ENCODE measurements at places on chromosomes 16 and 17.

- DNase-seq = no peak
Observed at GRCh38 chr17:61744804-61745203, 118.5 kb downstream of the BRIP1 start.

DNA sequence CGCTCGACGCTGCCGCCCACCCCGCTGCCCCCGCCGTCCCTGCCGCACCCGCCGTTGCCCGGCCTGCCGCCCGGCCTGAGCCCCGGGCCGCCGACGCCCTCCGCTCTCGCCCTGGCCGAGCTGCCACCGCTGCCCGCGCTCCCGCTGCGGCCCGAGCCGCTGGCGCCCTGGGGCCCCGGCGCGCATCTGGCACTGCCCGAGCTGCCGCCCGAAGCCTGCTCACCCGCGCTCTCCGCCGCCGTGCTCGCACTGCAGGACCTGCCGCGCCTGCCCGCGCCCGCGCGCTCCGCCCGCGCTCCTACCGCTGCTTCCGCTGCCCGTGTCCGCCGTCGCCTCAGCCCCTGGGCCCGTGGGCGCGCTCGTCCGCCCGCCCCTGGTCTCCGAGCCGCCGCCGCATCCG is 8.4 kb upstream of the CLDN9 start:
- DNase-seq = no peak

- peak; percentile 21 for DNase-seq
Observed at GRCh38 chr17:57440522-57441269, 184.4 kb downstream of the MSI2 start.

DNA sequence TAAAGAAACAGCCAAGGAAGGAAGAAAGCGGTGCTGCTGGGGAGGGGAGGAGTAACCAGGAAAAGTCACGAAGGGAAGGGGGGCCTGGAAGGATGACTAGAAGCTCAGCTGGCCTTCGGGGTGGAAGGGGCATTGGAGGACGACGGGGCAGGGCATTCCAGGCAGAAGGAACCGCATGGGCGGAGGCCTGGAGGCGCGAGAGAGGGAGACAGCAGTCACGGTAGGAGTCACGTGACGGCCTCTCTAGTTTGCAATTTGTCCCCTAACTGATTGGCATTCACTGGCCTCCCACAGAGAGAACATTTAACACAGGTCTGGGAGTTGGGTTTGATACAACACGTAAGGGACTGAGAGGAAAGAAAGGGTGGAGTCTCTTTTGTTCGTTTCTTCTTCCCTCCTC is 63.9 kb downstream of the RTN4RL1 start:
- no peak for DNase-seq
